Sigmoid colon (tissue), 7 donors: ENCODE measurements at places on chromosomes 5 and 9.

DNA sequence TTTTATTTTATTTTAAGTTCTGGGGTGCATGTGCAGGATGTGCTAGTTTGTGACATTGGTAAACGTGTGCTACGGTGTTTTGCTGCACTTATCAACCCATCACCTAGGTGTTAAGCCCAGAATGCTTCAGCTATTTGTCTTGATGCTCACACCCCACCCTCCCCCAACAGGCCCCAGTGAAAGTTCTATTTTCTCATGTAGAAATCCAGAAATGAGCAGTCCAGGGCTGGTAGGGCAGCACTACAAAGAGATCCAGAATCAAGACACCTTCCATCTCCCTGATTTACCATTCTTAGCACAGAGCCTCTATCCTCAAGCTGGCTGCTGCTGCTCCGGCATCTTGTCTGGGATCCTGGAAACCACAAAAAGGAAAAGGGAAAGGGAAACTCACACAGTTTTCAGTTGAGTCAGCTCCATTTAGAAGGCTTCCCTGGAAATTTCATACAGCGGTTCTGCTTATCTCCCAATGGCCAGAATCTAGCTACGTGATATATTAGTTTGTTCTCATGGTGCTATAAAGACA, 85.4 kb upstream of the SMARCA2 start:
- DNase-seq, result no peak

- DNase-seq, result no peak
These were observed 25.2 kb upstream of the NREP start for GRCh38 chr5:111782216-111782615.

GRCh38 chr5:162393534-162393933, 326.0 kb downstream of the GABRG2 start:
- no peak for DNase-seq

DNA sequence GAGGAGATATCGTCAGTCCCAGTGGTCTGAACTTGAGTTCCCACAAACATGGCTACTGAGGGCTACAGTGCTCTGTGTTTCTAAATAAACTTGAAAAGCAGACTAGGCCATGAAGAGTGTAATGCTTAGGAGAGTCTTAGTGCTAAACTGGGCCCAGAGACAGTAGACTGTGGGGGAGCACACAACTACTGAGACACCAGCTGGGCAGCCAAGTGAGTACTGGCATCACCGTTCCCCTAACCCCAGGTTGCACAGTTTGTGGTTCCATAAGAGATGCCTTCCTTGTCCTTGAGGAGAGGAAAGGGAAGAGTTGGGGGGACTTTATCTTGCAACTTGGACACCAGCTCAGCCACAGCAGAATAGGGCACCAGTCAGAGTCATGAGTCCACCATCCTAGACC, 172.1 kb upstream of the DMRTA1 start:
- no peak for DNase-seq

DNA sequence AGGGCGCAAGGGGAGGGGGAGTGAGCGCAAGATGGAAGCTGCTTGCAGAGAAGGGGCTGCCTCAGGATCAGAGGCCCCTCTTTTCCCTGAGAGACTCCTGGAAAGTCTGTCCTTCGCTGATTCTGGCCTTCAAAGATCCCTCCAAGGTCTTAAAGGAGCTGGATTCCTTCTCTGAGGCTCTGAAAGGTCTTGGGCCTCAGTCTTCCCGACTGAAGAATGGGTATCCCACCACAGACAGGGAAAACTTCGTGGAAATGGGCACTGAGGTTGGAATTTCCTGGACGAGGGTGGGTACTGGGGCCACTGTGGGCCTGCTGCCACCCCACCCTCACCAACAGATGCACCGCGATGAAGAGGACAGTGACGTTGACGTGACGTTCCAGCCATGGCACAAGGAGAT, 3.1 kb downstream of the PTRH1 start:
- DNase-seq, result no peak
